ENCODE measurements at places on chromosomes 2 and 18. TPM values are rescaled to one million over a fixed set of nuclear protein-coding genes. Genes with fewer than 3 reads are reported as not detected.

DNA sequence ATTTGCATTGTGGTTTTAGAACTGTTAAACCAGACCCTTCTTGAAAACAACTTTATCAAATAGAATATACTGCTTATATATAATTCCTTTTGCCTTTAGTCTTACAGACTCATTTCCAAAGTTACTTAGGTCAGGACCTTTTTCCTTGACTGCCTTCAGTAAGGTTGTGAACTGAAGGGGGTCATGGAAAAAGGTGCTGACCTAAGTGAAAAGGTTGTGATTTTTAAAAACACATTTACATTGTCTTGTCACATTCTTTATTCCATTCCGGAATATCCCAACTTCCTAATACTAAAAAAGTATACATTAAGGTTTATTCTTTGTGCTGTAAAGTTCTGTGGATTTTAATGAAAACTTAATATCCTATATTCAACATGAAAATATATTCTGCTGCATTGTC, 581.4 kb downstream of the SOCS6 start:
- ATAC-seq: no peak

The STK17B gene
- total RNA-seq: 14.2 TPM

The GALNT5 gene
- 0.13 TPM for total RNA-seq

The POTEC gene
- not detected for total RNA-seq

DNA sequence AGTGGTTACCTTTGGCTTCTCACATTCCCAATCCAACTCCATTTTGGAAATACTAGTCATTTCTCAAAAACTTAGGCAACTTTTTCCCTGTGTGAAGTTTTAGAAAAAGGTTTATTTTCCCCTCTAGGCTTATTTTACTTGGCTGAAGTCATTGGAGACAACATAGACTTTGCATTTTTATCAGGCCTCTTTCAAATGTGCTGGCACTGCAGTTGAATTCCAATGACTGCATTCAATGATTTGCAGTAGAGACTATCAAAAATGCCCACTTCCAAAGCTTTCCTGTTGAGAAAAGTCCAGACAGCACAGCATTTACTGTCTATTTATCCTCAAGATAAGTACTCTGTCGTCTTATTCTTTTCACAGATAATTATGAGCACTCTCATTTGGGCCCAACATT, 70.1 kb downstream of the ONECUT2 start:
- ATAC-seq: no peak

DNA sequence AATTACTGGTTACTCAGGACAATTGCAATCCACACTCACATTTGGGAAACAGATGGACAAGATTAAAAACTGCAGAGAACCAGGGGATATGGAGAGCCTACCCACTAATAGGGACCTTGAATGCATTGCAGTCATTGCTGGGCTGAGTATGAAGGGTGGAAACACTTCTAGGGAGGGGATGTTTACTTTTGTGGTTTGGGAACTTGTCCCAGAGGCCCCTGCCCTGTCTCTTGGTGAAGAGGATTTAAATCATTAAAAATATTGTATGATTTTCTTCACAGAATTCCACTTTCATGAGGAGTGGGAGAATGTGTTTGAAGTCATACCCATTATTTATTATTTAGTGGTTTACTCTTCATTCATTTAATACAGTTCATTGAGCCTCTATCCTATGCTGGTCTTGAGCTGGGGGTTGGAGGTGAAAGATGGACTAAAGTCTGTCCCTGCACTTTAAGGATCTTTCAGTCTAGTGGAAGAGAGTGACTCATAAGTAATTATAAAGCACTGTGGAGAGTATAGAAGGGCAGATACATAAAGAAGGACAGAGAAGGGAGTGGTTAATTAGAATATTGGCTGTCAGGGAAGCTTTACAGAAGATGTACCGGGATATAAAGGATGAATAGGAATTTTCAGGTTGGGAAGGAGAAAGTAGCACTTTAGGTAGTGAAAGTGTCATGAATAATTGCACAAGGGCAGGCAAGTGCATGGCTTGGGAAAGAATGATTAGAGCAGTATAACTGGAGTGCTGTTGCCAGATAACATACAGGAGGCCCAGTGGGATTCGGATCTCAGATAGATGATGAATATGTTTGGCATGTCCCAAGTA, 313.4 kb downstream of the LPIN1 start:
- ATAC-seq: no peak

DNA sequence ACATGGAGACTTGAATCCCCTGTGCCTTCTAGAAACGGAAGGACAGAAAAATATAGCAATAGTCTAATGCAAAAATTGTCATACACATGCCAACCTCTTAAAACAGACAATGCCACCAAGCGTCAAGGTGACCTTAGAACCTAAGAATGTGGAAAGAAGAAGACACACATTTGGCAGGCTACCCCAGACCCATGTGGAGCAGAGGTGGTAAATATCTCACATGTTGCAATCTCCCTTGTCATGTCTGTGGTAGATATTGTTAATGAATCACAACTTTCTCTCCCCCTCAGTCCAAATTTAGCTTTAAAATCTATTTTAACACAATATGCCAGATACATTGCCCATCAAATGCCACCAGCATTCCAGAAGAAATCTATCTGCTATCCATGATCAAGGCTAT, 137.4 kb downstream of the HNMT start:
- ATAC-seq: no peak

All from gastroesophageal sphincter (tissue), 4 donors.